ENCODE measurements at places on chromosomes 13 and 19.
A peak's percentile ranks its signal among the peaks of the same experiment; 100 is the strongest.

- DNase-seq = peak; percentile 46
Observed at GRCh38 chr19:5023128-5023571, 54.2 kb downstream of the KDM4B start.

DNA sequence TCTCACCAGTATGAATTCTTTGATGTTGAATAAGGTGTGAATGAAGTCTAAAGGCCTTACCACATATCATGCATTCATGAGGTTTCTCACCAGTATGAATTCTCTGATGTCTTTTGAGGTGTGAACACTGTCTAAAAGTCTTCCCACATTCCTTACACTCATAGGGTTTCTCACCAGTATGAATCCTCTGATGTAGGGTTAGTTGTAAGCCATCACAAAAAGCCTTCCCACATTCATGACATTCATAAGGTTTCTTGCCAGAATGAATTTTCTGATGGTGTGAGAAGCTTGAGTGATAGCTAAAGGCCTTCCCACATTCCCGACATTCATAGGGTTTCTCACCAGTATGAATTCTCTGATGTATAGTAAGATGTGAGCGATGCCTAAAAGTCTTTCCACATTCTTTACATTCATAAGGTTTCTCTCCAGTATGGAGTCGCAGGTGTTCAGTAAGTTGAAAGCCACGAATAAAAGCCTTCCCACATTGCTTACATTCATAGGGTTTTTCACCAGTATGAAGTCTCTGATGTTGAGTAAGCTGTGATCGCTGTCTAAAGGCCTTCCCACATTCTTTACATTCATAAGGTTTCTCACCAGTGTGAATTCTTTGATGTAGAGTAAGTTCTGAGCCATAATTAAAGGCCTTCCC lies 27.7 kb downstream of the ZNF461 start:
- no peak for DNase-seq

- no peak for DNase-seq
Observed at GRCh38 chr19:50717026-50717723, 2.4 kb downstream of the SHANK1 start.

DNA sequence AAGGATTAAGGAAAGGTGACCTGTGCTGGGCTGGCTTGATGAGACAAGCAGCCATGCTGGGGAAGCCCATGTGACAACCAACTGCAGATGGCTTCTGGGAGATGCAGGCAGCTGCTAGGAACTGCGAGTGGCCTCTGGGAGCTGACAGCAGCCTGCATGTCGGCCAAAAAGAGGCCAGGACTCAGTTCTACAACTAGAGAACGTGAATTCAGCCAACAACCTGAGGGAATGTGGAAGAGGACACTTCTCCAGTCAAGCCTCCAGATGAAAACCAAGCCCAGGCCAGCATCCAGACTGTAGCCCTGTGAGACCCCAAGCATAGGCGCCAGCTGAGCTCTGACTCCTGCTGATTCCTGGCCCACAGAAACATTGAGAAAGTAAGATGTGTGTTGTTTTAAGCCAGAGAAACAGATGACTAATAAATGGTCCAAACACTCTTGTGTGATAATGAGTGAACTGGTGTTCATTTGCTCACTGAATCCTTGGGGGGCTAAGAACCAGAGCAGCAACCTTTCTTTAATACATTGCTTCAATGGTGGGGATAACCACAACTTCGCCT lies 45.0 kb downstream of the SLC7A1 start:
- DNase-seq = no peak

GRCh38 chr13:30240608-30241007 lies 66.7 kb downstream of the KATNAL1 start:
- DNase-seq = no peak

GRCh38 chr19:5343848-5344247 lies 3.2 kb upstream of the PTPRS start:
- no peak for DNase-seq

DNA sequence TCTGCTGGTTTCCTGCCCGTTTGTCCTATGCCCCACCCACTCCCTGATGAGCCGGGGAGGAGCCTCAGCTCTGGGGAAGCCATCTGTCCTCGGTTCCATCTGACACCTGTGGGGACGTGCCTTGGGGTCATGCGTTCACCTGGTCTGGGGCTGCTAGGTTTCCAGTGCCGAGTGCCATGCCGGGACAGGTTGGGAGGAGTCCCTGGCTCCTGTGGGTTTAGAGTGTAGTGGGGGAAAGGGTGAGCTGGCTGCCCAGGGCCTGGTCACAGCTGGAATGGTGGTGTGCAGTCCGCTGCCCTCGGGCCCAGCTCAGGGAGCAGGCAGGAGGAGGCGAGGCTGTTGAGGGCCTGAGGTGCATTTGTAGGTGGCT lies 2.5 kb downstream of the KDM4B start:
- no peak for DNase-seq

DNA sequence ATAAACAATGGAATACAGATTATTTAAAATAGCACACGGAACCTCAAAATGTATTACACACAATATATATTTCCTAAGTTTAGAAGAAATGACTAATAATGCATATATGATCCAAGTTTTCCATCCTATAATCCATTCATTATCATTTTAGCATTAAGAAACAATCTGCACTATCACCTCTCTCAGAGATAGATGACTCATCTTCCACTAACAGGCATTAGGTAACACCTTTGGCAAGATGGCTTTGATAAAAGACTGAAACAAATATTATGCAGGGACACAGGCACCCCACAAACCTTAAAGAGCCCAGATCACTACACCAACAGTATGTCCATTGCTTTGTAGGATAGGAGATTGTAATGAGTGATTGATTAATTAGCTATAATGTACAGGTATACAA lies 4.1 kb downstream of the ENOX1 start:
- DNase-seq = no peak

GRCh38 chr13:46629811-46630413 lies 76.9 kb downstream of the LRCH1 start:
- DNase-seq = no peak

GRCh38 chr19:14611051-14611450 lies 28.2 kb downstream of the CLEC17A start:
- DNase-seq = no peak

- no peak for DNase-seq
Observed at GRCh38 chr19:18282021-18282787, 782 bp upstream of the JUND start.

DNA sequence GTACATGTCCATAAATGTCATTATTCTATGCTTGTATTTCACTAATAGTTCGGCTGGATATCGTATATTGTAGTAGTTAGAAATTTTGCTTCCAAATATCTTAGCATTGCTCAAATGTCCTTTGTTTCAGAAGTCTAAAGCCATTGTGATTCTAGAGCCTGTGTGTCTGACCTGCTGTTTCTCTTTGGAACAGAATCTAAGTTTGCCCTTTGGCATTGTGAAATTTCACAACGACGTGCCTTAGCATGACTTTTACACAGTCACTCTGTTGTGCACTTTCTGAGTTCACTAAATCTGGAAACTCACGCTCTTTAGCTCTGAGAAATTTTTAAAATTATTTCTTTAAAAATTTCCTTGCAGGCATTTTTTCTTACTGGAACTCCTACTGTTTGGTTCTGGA lies 152.2 kb downstream of the TBC1D4 start:
- no peak for DNase-seq

- DNase-seq = no peak
Observed at GRCh38 chr13:39855236-39855635, 199.8 kb downstream of the COG6 start.
